ENCODE measurements at places on chromosomes 3 and 15. TPM values are rescaled to one million over a fixed set of nuclear protein-coding genes. Genes with fewer than 3 reads are reported as not detected.

DNA sequence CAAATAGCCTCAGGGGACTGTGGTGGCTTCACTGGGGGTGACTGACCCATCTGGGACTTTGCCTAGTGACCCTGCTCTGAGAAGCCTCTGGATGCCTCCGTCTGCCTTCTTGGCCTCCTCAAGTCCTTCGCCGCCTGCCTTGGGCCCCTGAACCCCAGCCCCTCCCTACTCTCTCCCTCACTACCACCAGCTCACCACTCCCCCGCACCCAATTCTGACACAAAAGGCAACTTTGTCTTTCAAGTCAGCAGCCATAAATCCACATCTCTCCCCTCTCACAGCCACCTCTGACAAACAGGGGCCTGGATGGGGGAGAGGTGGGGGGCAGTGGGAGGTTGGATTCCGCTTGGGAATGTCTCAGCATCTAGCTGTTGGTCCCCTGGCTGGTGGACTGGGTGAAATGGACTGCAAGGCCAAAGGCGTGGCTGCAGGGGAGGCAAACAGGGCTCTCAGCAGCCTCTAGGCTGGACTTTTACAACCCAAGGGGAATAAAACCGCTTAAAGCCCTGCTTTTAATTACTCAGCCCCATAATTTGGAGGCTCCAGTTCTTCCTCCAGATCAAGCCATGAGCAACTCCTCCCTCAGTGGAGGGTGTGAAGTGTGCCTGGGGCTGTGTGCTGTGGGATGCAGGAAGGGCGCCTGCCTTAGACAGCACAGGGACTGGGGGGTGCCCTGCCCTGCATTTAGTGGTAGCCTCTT is 33.4 kb downstream of the IGDCC3 start:
- no peak for DNase-seq
- no peak overlapping the region for H3K4me3 ChIP-seq
- H3K4me1 ChIP-seq: no peaks in the 10 kb centered on the region
- H3K36me3 ChIP-seq: no peaks in the 10 kb centered on the region

DNA sequence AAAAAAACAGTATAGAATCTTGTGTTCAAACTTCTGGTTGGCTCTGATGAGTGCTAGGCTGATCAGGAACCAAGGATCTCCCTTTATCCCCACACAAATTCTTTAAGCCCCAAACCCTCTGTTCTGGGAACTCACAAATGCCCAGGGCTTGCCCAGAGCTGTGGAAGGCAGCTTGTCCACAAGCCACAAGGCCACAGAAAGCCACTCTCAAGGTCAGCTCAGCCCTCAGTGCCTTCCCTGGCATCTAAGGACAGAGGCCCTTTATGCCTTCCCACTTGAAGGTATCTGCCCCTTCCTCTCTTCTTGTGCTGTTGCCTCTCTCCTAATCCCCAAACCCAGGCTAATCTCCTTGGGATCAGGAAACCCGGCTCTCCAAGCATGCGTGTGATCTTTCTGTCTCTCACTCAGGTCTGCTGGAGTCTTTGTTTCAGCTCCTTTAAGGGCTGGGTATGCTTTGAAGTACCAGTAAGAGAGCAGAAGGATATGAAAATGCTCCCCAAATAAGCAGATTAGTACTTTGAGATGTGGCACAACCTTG is 145.0 kb upstream of the TRIM42 start:
- no peaks in the 10 kb centered on the region for H3K36me3 ChIP-seq
- peaks cover 2% of the 10 kb centered on the region for H3K27me3 ChIP-seq
- H3K4me3 ChIP-seq: no peak overlapping the region
- no peak overlapping the region for H3K27ac ChIP-seq
- no peak for DNase-seq
- no peaks in the 10 kb centered on the region for H3K4me1 ChIP-seq

GRCh38 chr3:120163026-120163425 is 68.8 kb upstream of the GSK3B start:
- H3K27me3 ChIP-seq: peaks cover 2% of the 10 kb centered on the region
- H3K36me3 ChIP-seq: no peaks in the 10 kb centered on the region
- no peaks in the 10 kb centered on the region for H3K4me1 ChIP-seq
- H3K27ac ChIP-seq: no peak overlapping the region
- no peak for DNase-seq

GRCh38 chr3:126113733-126114442 is 30.0 kb upstream of the SLC41A3 start:
- no peak overlapping the region for H3K27ac ChIP-seq
- H3K4me3 ChIP-seq: no peak overlapping the region
- no peaks in the 10 kb centered on the region for H3K27me3 ChIP-seq
- H3K4me1 ChIP-seq: no peaks in the 10 kb centered on the region
- no peaks in the 10 kb centered on the region for H3K36me3 ChIP-seq
- peak; percentile 27 for DNase-seq

GPR62 gene
- total RNA-seq: not detected

- no peak for DNase-seq
- no peaks in the 10 kb centered on the region for H3K36me3 ChIP-seq
- peaks cover 4% of the 10 kb centered on the region for H3K27me3 ChIP-seq
- no peak overlapping the region for H3K4me3 ChIP-seq
- no peaks in the 10 kb centered on the region for H3K4me1 ChIP-seq
Measured at GRCh38 chr3:139292192-139292591, 51.6 kb upstream of the MRPS22 start.

HAPLN3 gene
- 53.9 TPM for total RNA-seq

GRCh38 chr15:101161656-101162055 is 90.2 kb downstream of the CHSY1 start:
- DNase-seq: peak; percentile 70
- H3K4me1 ChIP-seq: peaks cover 39% of the 10 kb centered on the region
- peak overlapping the region; percentile 41 for H3K27ac ChIP-seq
- H3K36me3 ChIP-seq: peaks cover 4% of the 10 kb centered on the region

DNA sequence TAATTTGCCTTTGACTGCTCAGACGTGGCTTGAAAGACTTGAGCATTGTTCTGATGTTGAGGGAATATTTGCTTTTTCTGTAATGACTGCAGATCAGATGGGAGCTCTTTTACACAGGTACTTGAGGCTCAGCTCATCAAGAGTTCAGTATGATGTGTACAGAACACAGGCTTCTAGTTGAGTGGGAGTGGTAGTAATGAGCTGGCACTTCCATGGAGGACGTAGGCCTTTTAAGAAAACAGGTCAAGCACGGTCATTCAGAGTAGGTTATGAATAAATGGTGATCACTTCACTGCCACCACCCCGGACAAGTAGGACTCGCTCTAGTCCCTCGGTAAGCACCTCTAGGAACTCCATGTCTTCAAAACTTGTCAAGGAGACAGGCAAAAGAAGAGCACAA is 8.8 kb downstream of the EMC4 start:
- H3K27ac ChIP-seq: peak overlapping the region; percentile 61
- H3K27me3 ChIP-seq: no peaks in the 10 kb centered on the region
- H3K4me3 ChIP-seq: no peak overlapping the region
- H3K36me3 ChIP-seq: peaks cover 38% of the 10 kb centered on the region

- H3K27me3 ChIP-seq: peaks cover 14% of the 10 kb centered on the region
- H3K4me3 ChIP-seq: no peak overlapping the region
- no peak overlapping the region for H3K27ac ChIP-seq
- H3K4me1 ChIP-seq: no peaks in the 10 kb centered on the region
Measured at GRCh38 chr15:44010089-44010488, 183.3 kb downstream of the WDR76 start.

- H3K4me3 ChIP-seq: peak overlapping the region; percentile 66
- peaks cover 3% of the 10 kb centered on the region for H3K36me3 ChIP-seq
- peaks cover 29% of the 10 kb centered on the region for H3K27me3 ChIP-seq
Measured at GRCh38 chr15:45378913-45379262, 544 bp upstream of the GATM start.

SLC28A2 gene
- total RNA-seq: not detected

GRCh38 chr3:123027292-123028232 is at the start of gene SEMA5B:
Gene SEMA5B, minus strand, starts transcription at chr3:123027763. Its CDS starts 66,500 bp downstream, at chr3:122961263.
- H3K36me3 ChIP-seq: no peaks in the 10 kb centered on the region
- no peak within 1 kb of the TSS for H3K27ac ChIP-seq
- H3K27me3 ChIP-seq: peaks cover 54% of the 10 kb centered on the region
- peak within 1 kb of the TSS; percentile 44 for H3K4me3 ChIP-seq

GRCh38 chr3:84547971-84548970 is 410.5 kb upstream of the CADM2 start:
- no peaks in the 10 kb centered on the region for H3K27me3 ChIP-seq
- peak; percentile 7 for DNase-seq
- no peaks in the 10 kb centered on the region for H3K36me3 ChIP-seq
- no peak overlapping the region for H3K27ac ChIP-seq
- H3K4me3 ChIP-seq: no peak overlapping the region
- no peaks in the 10 kb centered on the region for H3K4me1 ChIP-seq

DNA sequence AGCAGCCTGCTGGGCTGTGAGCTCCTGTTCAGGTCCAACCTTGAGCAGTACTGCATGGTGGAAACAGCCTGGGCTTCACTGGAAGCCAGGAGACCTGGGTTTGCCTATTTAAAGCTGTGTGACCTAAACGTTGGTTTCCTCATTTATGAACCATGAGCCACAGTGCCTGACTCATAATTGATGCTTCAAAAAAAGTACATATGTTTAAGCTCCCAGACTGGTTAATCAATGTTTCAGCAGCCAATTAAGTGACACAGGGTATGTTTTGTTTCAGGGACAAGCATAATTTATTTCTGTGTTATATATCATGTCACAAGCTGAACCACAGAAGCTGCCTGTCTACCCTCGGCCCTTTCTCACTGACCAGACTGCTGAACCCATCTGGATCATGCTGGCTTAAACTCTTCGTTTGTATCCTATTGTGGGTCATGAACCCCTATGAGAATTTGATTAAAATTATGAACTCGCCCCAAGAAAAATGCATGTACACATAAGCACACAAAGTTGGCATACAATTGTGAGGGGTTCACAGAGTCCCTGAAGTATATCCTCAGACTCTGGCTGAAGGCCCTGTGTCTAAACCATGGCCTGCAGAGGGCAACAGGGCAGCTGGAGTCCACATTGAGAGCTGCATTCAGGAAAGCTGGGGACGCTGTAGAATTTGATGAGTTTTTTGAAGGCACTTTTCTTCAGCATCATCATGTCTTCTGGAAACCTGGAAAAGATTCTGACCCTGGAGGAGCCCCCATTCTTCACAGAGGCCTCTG is 23.7 kb downstream of the HDC start:
- peak overlapping the region; percentile 38 for H3K27ac ChIP-seq
- no peaks in the 10 kb centered on the region for H3K27me3 ChIP-seq
- peaks cover 19% of the 10 kb centered on the region for H3K4me1 ChIP-seq
- no peak overlapping the region for H3K4me3 ChIP-seq
- no peaks in the 10 kb centered on the region for H3K36me3 ChIP-seq

EFCC1 gene
- total RNA-seq: 0.19 TPM

Data from activated CD4-positive, alpha-beta T cell treated with anti-CD3 and anti-CD28 coated beads for 36 hours (primary cell).